ENCODE measurements at places on chromosomes 13 and 19.

DNA sequence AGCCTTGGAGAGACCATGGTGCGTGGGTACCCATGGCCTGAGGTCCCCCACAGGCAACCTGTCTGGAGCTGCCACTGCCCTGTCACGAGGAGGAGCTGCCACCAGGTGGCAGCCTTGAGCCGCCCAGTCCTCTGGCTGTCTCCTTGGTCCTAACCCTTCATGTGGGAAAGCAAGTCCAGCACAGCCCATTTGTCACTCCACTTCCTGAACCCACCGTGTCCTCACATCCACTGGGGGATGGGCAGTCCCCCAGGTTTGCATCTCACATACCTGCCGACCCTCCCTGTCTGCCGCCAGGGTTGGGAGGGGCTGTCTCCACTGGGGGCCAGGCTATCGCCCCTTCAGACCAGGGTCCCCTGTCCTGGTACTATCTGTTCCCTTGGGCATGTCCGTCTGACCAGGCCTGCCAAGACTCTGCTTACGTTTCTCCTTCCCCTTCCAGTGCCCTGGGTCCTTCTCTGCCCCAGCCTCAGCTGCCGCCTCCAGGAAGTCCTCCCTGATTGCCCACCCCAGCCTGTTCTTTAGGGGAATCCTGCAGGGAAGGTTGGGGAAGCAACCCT lies 4.5 kb downstream of the FAM174C start:
- DNase-seq: peak; percentile 58

- no peak for DNase-seq
Observed at GRCh38 chr19:18422530-18423191, 3.5 kb downstream of the SSBP4 start.

DNA sequence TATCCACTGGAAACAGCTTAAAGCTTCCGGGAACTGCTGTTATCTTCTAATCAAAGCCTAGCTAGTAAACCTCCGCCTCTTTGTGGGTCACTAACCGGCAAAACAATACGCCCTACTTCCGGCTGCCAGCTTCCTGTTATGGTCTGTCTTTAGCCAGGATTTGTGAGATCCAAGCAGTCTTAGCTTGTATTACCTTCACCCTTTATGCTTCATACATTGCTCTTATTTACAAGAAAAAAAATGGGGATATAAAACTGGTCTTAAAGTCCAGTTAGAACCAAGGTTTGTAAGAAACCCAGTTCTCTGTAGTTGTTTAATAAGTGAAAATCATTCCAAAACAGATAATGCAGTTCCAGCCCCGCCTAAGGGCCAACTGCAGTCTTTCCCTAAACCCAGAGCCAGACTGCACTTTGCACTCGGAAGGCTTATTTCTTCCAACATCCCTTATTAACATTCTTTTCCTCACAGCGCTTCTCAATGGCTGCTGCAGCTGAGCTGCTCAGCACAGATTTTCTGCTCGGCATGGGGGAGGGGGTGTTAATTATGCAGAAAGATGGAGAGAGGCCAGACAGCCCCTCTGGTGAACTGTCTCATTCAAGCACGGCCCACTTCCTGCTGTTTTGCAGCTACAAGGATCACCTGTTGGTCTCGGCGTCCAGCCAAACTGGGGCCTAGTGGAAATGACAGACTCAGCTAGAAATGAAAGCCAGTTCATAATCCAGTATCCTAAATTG lies 368.4 kb downstream of the KLF12 start:
- DNase-seq: peak; percentile 34

- DNase-seq: no peak
Observed at GRCh38 chr13:75687150-75687763, 51.1 kb downstream of the LMO7 start.

- no peak for DNase-seq
Observed at GRCh38 chr19:47172666-47173455, 42.2 kb downstream of the SAE1 start.

- DNase-seq: no peak
Observed at GRCh38 chr13:107421028-107421427, 794.3 kb downstream of the LIG4 start.

GRCh38 chr13:104466016-104466415 lies 1399.8 kb upstream of the SLC10A2 start:
- no peak for DNase-seq

DNA sequence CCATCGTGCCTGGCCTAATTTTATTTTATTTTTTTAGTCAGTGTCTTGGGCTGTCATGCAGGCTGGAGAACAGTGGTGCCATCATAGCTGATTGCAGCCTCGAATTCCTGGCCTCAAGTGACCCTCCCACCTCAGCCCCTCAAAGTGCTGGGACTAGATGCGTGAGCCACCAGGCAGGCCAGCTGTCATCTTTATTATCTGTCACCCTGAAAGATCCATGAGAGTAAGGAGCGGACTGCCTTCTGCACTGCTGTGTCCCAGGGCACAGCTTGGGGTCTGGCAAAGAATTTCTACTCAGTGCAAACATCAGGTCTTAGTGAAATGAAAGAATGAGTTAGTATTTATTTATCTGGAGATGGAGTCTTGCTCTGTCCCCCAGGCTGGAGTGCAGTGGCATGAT lies 9.5 kb upstream of the TLE5 start:
- no peak for DNase-seq

DNA sequence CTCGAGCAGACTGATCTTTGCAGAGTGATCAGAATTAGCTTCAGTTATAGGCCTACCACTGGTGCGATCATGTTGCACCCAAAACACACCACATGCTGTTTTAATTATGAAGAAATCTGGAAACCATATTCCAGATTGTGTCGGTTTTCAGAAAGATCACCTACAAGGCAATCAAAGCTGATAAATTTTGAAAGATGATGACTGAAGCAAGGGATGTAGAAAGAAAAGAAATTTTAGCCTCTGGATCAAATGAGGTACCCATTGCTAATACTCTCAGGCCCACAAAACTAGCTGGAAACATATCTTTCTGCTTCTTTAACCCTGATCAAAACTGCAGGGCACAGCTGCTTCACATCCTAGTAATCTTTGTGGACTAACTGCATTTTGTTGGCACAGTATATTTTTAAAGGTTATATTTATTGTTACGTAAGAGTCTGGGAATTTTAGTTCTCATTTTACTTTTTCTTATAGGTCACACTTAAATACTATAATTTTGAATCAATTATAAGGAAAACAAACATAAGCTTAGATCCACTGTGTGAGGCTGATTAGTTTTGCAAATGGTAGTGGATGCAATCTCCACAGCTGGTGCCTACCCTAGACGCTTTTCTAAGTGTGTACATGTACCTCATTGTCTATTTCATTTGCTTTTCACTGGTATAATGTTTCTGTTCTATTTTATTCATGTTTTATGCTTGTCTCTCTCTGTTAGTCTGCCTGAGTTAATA lies 150.9 kb downstream of the RGCC start:
- DNase-seq: no peak

DNA sequence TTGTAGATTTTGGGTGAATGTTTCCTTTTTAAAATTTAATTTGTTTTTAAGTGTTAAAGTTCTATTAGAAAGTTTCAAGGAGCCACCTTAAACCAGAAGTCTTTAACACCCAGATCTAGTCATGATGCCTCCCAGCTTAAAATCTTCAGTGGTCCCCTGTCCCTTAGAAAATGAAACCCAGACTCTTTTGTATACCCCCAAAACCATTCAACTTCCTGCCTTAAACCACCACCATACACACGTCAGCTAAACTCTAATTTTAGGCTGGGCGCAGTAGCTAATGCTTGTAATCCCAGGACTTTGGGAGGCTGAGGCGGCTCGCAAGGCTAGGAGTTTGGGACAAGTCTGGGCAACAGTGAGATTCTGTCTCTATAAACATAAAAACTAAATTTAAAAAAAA lies 37.9 kb downstream of the N4BP2L1 start:
- DNase-seq: no peak

GRCh38 chr13:71034018-71034417 lies 833.0 kb downstream of the DACH1 start:
- DNase-seq: no peak

DNA sequence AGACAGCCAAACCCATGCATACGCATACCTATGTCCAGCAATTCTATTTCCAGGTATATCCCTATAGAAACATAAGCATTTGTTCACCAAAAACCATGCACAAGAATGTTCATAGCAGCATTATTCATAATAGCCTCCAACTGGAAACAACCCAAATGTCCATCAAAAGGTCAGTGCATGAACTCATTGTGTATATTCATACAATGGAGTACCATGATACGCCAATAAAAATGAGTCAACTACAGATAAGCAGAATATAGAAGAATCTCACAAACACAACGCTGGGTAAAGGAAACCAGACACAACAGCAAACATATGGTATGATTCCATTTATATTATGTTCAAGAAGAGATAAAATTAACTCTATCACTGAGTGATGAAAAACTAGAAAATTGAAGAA lies 23.8 kb downstream of the DEDD2 start:
- no peak for DNase-seq

- DNase-seq: no peak
Observed at GRCh38 chr19:49436381-49437017, 4.8 kb downstream of the SLC17A7 start.

DNA sequence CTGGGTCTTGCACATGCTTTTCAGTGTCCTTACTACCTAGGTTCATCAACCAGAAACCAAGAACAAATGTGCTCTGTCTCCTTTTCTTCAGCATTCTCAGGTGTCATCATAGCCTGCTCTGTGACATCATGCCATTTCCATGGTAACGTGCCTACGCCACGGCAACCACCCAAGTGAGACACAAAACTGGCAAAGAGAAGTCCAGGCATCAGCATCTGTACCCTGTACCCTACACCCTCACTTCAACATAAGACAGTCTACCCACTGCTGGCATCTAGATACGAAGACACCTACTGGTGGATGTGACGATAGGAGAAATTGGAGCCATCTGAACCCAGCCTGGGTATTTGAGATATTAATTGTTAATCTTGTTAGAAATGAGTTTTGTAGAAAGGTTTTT lies 13.3 kb downstream of the ZC3H4 start:
- DNase-seq: no peak

- DNase-seq: no peak
Observed at GRCh38 chr13:105847527-105848291, 687.8 kb downstream of the EFNB2 start.

DNA sequence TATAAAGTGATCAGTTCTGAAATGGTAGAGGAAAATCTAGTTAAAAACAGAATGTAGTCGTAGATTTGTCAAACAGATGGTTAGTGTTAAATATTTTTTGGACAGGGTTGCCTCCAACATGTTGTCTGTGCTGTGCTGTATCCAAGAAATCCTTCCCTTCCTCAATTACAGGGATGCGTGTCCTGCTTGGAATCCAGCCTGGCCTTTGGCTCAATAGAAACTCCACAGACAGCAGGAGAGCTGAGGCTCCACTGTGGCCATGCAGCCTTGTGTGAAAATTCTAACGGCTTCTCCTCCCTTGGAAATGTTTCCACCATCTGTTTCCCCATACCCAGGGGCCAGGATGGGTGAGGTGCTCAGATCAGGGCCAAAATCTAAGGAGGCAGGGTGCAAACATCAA lies 67.7 kb upstream of the USP29 start:
- DNase-seq: no peak

DNA sequence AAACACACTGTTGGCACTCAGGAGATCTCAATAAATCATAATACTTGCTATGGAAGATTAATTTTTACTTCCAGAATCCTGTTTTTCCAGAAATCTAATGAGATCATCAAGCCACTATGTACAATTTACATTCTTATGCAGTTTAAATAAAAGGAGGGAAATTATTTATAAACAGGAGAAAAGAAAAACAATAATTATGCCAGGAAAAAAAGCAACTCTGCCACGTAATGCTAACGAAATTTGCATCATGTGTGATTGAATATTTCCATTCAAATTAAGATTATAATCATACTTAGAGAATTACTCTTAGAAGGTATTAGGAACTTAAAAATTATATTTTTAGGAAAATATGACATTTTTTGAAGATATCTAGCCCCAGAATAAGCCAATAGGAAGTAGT lies 13.0 kb downstream of the FAM124A start:
- no peak for DNase-seq

- no peak for DNase-seq
Observed at GRCh38 chr19:4781801-4782200, 9.7 kb upstream of the FEM1A start.

DNA sequence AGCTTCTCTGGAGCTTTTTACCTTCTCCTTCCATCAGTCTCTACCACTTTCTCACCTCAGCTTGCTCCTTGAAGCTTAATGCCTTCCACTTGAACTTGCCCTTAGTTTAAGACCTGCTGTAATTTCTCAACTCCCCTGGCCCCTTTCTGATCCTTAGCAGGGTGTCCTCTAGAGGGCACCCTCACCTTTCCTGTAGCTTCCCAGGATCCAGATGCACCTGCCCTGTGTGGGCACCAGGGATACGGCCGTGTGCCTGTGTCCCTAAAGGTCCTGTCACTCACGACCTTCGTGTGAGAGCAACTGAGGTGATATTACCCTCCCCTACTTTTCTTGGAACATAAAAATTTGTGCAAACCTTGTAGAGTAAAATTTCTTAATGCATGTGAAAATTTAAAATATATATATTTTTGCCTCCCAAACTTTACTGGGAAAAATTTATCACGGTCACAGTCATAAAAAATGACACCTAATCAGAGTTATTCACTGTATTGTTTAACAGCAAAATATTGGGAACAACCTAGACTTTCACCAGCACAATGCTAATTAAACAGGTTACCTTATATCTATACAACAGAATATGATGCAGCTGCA lies 46.4 kb downstream of the PSG3 start:
- DNase-seq: no peak

DNA sequence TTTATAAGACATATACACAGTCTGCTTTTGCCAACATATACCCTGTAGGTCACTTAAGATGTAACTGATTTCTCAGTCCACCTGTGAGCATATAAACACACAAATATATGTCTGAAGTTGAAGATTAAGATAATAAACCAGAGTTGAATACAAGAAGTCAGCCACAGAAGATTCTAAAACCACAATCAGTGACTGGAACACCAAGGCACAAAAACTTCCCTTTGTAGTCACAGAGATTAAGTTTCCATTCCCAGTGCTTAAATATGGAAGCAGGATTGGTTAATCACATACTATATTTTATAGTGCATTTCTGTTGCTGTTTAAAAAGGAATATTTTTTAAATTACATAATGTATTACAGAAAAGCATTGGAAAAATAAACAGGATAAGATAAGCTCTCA lies 39.9 kb downstream of the MTMR6 start:
- DNase-seq: no peak

DNA sequence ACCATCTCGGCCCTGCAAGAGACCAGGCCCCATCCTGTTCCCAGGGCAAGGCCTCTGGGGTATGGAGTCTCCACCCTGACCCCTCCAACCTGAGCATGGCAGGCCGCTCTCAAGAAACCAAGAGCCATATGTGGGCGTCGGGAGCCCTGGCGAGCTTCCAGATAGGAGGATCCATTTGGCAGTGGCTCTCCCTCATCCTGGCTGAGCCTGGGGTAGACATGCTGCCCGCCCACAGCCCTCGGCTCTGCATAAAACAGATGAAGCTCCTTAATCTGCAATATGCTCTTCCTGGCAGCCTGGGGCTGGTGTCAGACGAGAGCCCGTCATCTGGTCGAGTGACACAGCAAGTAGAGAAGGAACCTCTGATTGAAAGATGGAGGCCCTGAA lies 6.1 kb downstream of the ATP13A1 start:
- DNase-seq: no peak

Measured in stimulated activated CD8-positive, alpha-beta memory T cell treated with anti-CD3 and anti-CD28 coated beads, Interleukin-15, amount 100 ng/mL, for 1 hour (primary cell).